Lung microvascular endothelial cell (primary cell): ENCODE measurements at places on chromosomes 1 and 21. TPM values are rescaled to one million over a fixed set of nuclear protein-coding genes. Genes with fewer than 3 reads are reported as not detected.

The OR2AK2 gene
- total RNA-seq, result not detected in 2 replicates

- no peak for DNase-seq
Observed at GRCh38 chr1:15176898-15177665, 23.5 kb downstream of the TMEM51 start.

- DNase-seq, result peak; percentile 34
Observed at GRCh38 chr1:15038232-15039016, 115.1 kb upstream of the TMEM51 start.

- peak; percentile 22 for DNase-seq
Observed at GRCh38 chr1:57424231-57425027, 569 bp upstream of the DAB1 start.

- DNase-seq, result no peak
Observed at GRCh38 chr1:21344750-21345443, 54.6 kb upstream of the ECE1 start.

The CIART gene
- 0.44 and 1.4 TPM in 2 replicates for total RNA-seq

DNA sequence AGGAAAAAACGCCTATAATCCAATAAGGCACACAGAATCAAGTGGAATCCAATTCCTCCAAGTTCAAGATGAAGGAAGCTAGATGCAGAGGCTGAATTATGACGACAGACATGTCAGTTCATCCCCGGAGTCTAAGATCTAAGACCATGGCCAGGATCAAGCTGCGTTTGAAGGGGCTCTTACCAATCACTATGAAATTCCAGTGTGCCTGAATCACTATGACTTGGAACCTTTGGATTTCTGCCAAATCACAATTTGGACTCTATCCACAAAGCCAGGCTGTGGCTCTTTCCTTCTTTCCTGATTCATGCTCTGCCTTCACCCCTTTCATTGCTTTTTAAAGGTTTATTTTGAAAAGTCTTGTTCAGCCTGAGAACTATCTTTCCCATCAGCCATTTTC lies 17.1 kb downstream of the OLIG2 start:
- DNase-seq, result peak; percentile 75

The OR13G1 gene
- total RNA-seq, result not detected in 2 replicates

The DNMT3L gene
- total RNA-seq, result not detected in 2 replicates

DNA sequence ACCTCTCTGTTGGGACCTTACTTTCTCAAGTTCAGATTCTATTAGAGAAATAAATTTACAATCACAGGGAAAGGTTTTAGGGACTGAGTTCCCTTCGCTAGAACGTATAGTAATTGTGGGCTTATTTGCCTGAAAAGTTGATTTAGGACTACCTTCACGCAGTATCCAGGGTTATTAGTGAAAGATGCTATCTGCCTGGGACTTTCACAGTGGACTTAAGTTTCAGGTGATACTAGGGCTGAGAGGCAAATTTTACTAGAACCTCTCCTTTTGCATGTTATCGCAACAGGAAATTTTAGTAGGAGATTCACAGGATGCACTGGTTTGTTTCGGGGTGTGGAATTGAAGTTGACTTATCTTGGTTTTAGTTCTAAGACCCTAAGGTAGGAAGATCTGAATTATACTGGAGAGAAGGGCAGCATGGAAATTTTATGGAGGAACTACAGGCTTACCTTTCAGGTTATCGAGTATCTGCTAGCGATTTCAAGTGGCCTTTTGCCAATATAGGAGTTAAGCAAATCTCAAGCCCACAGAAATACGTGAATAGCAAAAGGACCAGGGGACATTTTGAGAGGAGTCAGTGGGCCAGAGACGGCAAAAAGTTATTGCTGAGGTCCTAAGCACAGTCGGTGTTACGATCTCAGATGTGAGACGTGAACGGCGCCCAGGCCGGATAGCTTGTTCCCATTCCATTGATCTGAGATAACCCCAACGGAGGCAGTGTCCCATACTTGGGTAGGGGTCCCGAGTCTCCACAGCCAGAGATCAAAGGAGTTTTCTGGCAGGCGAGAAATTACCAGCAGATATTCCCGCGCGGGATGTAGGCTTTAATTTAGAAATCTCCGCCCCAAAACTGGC lies 723 bp upstream of the GNAI3 start:
- peak; percentile 41 for DNase-seq

The PRKAB2 gene
- 3.0 and 3.3 TPM in 2 replicates for total RNA-seq

- DNase-seq, result no peak
Observed at GRCh38 chr21:15097580-15097979, 32.8 kb upstream of the NRIP1 start.

GRCh38 chr1:220775240-220775853 lies 11.4 kb upstream of the MTARC1 start:
- DNase-seq, result peak; percentile 62

DNA sequence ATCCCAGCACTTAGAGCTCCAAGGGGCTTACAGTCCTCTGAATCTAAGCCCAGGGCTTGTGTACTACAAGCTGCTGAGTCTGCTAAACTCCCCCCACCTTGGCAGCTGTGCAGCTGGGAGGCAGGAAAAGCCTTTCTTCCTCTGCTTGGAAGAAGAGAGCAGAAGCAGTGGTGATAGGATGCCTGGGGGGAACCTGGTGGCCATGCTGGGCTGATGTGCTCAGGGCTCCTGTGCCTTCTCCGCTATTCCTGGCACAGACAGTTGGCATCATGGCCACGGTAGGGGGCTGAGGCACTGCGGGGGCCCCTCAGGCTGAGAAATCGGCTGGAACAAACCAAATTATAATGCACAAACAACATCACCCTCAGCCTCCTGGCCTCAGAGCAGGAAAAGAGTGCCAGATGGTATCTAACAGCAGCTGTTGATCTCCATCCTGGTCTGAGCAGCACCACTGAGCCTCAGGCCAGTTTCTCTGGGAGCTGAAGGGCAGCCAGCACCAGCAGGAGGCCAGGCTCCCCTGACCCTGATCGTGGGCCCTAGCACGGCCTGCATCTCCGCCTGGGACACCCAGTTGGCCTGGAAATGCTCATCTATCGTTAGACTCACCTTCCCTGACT lies 35.8 kb downstream of the ECE1 start:
- peak; percentile 59 for DNase-seq

The RNU1-1 gene
- total RNA-seq, result under 0.01 and 5,258 TPM in 2 replicates

- no peak for DNase-seq
Observed at GRCh38 chr1:232571523-232571922, 58.4 kb downstream of the SIPA1L2 start.

DNA sequence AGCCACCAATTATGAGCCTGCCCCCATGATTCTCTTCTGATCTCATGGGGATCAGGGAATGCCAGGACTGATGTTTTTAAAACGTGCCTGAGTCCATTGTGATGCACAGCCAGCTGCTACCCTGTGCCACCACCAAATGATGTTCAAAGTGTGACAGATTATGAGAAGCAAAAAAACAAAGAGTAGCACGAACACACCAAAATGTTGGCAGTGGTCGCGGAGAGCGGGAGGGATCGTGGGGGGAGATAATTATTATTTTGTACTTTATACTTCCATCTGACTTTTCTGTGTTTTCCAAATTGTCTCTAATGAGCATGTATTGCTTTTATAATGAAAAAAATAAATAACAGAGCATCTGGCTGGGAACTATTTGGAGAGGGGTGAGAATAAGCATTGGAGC lies 50.5 kb downstream of the EPHB2 start:
- DNase-seq, result no peak

DNA sequence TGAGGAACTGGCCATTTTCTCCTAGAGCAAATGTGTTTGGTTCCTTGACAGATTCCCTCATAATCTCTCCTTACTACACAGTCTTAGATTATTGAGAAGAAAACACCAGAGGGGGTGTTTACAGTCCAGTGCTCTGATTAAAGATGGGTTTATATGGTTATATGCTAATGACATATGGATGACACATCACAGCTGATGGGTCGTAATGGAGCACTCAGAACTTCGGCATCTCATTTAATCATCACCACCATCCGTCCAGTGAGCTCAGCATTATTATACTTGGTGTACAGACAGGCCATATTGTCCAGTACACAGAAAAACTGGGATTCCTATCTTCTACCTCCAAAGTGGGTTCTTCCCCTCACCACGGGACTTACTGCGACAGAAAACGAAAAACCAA lies 22.3 kb upstream of the NR5A2 start:
- DNase-seq, result no peak

GRCh38 chr1:157380523-157380922 lies 171.8 kb downstream of the FCRL5 start:
- DNase-seq, result no peak

DNA sequence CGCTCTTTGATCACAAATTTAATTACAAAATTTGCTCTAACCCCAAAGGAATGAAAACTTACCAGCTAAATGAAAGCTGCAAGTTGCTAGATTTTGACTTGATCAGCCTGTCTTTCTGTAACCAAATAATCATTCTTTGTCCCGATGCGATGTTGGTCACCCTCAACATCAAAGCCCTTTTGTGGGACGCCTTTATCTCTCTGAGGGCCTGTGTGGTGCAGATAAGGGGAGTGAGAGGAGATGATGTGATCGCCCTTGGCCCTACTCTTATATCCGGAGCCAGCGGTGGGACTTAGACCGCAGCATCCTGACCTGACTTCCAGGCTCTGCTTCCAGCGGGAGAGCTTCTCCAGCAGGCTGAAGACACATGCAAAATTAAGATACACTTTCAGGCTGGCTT lies 19.3 kb upstream of the UMODL1 start:
- peak; percentile 67 for DNase-seq

The PLEKHG5 gene
- total RNA-seq, result 17.9 and 20.9 TPM in 2 replicates

The MX2 gene
- under 0.01 and 0.40 TPM in 2 replicates for total RNA-seq

DNA sequence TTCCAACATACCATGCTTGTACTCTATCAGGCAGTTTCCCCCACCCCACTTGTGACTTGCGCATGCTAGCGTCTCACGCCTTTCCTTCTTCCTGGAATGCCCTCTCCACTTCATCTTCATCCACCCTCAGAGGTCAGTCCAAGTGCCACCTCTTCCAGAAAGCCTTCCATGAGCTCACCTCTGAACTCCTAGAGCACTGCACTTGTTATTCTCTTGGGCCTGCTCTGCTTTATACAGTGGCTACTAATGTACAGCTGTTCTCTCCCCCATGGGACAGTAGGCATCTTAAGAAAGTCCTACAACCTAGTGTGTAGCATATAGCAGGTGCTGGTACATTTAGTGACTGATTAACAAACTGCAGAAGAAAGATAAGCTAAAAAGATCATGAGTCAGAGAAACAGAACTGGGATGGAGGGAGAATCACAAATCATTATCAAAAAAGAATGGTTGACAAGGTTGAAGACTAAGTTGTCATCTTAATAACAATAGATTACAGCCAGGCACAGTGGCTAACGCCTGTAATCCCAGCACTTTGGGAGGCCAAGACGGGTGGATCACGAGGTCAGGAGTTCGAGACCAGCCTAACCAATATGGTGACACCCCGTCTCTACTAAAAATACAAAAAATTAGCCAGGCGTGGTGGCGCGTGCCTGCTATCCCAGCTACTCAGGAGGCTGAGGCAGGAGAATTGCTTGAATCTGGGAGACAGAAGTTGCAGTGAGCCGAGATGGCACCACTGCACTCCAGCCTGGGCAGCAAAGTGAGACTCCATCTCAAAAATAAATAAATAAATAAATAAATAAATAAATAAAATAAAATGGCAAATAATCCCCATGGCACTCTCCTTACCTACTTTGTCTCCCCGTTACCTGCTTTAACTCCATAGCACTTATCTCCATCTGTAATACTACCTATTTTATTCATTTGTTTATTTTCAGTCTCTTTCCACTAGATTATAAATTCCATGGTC lies 16.3 kb upstream of the TSPAN1 start:
- DNase-seq, result no peak

DNA sequence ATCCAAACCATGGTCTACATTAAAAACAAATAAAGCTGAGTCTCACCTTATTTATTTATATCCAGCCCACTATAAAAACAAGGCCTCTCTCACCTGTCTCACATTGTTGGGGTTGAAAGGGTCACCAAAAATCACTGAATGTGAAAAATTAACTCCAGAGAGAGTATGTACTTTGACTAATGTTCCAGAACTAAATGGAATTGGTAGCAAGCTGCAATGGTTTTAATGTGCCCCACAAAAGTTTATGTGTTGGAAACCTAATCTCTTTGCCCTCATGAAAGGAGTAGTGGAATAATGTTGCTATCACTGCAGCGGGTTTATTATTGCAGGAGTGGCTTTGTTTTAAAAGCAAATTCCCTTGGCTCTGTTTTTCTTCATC lies 230.3 kb downstream of the LTN1 start:
- no peak for DNase-seq

DNA sequence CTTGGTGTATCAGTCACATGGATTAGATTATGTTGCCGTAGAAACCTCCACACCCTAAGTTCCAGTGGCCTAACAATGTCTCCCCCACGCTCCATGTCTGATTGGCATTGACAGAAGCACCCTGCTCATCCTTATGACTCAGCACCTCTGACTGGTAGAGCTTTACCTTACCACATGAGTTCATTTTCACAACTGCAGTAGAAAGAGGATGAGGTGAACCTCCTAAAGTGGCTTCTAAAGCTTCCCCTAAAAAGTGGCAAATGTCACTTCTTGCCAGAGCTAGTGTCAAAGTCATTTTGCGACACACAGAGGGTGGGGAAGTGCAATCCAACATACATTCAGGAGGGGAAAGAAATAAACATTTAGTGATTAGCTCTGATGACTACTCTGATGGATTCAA lies 30.6 kb upstream of the LYPD8 start:
- no peak for DNase-seq
